ENCODE measurements at places on chromosomes 6 and 20.

DNA sequence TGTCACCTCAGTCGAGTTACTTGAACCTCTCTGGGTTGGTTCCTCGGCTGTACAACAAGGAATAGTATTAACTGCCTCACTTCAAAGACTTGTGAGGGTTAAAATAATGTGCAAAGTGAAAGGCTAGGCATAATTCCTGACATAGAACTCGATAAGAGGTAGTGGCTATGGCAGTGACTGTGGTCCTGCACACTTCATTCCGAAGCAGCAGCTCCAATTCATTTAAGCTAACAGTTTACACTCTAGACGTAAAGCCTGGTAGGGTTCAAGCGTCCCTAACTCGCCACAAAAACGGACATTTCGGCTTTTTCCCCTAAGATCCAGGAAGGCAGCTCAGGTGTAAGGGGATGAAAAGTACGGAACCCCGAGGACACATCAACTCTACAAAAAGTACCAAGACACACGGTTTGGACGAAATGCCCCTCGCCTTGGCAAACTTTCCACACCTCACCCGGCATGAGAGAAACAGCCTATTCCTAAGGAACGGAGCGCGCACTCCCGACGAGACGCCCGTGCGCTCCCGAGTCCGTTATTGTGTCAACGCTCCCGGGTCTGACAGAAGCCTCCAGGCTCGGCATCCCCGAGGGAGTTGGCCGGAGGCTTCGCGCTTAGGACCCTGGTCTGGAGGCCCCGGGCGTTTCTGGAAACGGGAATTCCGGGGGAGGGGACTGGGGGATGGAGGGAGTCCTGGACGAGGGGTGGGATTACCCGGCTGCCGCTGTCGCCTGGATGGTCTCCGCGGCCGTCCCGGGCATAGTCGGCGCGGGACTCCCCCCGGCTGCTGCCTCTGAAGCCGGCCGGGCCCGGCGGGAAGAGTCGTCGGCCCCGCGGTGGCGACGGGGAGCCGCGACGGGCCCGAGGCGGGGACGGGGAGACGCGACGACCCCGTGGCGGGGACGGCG lies 937 bp downstream of the ZNF318 start:
- no peak for DNase-seq

DNA sequence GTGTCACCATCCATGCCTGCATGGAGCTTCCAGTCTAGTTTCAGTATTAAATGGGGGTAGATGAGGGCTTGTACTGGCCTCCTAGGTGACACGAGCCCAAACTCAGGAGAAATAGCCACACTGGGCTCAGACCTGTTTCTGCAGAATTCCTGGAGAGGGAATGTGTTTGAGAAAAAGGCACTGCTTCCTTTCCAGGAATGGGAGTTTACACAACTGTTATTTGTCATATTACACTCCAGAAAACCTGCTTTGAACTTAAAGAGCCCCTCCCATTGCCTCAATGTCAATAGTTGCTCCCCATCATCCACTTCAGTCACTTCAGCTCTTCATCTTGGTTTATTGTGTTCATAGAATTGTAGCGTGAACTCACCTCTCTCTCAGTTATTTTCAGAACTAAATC lies 151.5 kb downstream of the CFAP61 start:
- DNase-seq: no peak

DNA sequence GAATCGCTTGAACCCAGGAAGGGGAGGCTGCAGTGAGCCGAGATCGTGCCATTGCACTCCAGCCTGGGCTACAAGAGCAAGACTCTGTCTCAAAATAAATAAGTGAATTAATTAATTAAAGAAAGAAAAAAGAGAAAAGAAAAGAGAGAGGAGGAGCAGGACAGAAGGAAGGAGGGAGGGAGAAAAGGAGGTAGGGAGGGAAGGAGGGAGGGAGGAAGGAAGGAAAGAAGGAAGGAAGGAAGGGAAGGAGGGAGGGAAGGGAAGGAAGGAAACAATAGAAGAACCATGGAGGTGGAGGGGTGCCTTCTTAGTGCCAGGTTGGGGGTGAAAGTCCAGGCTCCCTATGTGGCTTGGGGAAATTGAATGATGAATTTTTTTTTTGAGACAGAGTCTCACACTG lies 6.5 kb upstream of the AHCY start:
- no peak for DNase-seq

DNA sequence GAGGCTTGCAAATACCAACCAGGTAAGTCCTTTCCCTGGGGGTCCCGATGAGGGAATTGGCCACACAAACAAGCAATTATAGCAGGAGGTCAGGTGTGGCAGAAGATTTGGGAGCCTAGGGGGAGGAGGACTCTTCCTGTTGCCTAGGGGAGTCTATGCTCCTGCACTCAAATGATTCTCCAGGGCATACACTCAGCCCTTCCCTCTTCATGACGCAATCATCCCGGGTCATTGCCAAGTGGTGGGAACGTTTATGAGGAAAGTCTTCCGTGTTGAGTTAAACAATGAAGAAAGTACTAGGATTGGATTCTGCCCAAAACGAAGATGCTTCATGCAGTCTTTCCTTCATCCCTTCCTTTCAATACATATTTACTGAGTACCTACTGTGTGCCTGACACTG lies 186.5 kb upstream of the TSHZ2 start:
- DNase-seq: no peak

- no peak for DNase-seq
These were observed 86.4 kb downstream of the ATXN1 start for GRCh38 chr6:16674801-16675392.

DNA sequence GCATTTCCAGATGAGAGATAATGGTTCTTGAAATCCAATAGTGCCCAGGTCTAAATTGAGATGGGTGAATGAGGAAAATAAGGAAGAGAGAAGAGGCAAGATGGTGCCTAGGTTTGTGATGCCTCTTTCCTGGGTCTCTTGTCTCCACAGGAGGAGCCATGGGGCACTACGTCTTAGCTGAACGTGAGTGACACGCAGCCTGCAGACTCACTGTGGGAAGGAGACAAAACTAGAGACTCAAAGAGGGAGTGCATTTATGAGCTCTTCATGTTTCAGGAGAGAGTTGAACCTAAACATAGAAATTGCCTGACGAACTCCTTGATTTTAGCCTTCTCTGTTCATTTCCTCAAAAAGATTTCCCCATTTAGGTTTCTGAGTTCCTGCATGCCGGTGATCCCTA lies 6.8 kb downstream of the HFE start:
- DNase-seq: no peak

DNA sequence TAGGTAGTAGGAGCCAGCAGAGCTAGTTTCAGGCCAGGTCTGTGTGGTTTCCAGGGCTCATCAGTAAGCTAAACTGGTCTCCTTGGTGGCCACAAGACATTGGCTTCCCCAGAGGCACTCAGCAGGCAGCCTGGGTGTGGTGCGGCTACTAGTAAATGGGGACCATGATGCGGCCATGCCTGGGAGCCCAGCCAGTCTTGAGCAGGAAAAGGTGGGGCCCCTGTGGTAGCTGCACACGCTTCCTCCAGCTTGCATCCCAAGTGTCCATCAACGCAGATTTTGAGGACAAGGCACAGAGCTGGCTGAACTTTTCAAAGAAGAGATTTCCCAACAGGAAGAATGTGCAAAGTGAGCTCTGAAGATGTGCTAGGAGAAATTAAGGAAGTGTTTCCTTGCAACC lies 107.4 kb upstream of the NAA20 start:
- no peak for DNase-seq

DNA sequence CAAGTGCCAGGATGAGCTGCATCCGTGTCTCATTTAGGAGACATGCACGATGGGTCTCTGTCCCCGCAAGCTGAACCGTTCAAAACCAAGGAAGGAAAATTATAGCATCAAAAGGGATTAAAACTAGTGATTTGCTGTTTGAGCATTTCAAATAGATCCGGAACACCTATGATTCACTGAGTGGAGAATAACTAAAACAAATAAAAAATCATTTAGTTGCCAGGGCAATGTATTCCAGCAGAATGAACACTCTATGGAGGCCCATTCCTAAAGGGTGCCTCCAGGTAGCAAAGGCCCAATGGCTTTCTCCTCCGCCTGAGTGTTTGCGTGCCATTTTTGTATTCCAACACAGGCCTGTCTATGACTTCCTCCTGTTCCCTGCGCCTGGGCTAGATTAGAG lies 354.8 kb downstream of the ZFAND3 start:
- no peak for DNase-seq

GRCh38 chr20:19885594-19885938 lies 127.5 kb downstream of the RIN2 start:
- no peak for DNase-seq

DNA sequence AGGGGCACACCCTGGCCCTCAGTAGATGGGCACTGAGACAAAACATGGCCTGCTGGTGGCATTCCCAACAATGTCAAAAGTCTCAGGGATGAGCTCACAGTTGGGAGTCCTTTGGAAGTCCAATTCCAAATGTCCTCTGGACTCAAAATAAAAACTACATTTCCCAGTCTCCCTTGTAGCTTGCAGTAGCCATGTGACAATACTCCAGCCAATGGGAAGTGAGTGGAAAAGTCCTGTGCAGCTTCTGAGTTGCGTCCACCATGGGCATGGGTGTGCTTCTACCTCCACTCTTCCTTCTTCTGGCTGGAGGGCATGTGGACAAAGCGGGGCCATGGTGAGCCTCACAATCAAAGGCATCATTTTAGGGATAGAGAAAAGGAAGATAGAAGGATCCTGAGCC lies 5.8 kb upstream of the ADAM33 start:
- no peak for DNase-seq

GRCh38 chr6:155215906-155216305 lies 47.9 kb upstream of the CLDN20 start:
- no peak for DNase-seq

DNA sequence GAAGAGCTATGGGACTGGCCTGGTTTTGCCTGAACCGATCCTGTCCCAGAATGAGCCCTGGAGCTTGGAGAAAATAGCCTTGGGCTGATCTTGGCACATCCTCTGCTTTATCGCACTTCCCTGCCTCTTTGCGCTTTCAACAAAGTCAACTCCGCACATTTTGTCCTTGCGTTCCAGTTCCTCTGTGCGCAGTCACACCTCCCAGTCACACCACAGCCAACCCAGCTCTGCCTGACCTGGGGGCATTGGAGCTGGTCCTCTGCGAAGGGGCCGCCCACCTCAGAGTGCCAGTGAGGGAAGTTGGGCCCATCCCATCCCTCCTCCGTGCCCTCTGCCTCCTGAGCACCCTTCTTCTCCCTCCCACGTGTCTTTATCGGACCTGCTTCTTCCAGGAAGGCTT lies 16.9 kb upstream of the UQCC2 start:
- DNase-seq: no peak

DNA sequence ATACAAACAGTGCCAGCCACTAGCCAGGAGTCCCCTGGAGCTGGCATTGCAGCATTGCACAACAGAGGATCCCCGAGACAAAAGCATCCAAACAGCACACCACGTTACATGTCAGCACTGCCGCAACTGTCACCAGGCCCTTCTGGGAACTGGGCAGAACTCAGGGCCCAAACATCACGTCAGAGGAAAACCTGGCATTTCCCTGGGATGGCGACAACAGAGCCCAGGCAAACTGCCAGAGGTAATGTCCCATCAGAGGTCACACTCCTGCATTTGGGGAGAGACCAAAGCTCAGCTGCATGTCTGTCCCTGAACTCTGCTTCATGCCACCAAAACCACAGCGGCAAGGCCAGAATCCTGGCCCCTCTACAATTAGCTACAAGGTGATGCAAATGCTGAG lies 36.3 kb downstream of the PPP1R3G start:
- DNase-seq: no peak

DNA sequence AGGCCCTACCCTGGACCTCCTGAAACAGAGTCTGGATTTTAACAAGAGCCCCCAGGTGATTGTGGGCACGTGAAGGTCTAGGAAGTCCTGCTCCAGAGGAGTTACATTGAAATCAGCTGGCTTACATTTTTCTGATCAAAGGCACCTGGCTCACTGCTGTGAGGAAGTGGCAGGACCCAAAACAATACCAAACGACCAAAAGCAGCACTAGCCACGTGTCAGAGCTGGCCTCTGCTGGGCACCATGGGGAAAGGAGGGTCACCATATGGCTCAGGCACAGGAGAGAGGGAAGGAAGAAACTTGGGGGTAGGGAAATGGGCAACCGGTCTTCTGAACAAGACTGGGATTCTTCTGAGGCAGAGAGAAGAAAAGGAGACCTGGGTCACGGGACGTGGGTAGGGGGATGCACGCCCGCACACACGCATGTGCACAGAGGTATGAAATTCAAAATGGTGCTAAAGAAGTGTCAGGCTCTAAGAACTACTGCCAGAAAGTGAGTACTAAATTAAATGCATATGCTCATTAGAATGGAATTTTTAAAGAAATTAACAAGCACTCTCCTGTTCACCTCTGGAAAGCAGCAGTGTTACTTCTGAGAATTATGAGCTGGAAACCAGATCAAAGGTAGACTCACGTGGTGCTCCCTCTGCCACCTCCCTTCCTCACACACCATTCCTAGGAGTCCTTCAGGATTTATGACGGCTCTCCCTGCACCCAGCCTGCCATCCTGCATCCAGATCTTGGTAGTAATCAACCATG lies 113.6 kb downstream of the TRERF1 start:
- DNase-seq: no peak

DNA sequence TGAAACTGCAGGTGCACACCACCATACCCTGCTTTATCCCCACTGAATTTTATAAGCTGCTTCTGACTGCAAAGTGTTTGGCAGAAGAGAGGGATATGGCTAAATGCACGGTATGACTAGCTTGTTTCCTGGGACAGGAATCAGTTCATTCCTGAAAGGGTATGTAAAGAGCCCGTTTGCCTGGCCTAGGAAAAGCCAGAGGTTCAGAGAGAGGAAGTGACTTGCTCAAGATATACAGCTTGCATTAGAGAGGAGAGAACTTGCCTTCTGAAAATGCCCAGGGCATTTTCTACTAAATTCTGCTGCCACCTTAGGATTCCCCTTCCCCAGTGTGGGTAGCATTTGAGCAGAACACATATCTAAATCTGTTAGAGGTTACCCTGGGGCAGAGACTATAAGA lies 683 bp upstream of the GCNT2 start:
- DNase-seq: no peak

DNA sequence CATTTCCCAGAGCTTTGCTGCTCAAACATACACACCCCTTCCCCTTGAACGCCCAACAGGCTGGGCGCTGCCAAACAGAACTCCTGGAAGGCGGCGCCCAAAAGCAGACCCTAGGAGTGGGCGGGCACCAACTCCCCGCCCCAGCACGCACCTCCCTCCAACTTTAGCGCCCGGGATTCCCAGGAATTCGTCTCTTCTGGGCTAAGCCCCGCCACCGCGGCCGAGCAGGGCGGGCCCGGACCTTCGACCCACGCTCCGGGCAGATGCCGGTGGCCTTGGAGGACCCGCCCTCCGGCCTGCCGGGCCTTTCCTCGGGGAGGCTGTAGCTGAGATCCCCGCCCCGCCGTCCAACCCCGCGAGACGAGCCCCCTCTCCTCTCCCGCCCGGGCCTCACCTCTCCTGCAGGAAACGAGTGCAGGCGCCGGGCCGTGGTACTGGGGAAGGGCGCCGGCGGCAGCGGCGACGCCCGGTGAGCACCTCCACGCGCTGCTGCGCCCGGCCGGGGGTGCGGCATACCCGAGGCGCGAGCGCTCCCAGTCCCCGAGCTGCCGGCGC lies 659 bp downstream of the MCUR1 start:
- DNase-seq: peak; percentile 80

DNA sequence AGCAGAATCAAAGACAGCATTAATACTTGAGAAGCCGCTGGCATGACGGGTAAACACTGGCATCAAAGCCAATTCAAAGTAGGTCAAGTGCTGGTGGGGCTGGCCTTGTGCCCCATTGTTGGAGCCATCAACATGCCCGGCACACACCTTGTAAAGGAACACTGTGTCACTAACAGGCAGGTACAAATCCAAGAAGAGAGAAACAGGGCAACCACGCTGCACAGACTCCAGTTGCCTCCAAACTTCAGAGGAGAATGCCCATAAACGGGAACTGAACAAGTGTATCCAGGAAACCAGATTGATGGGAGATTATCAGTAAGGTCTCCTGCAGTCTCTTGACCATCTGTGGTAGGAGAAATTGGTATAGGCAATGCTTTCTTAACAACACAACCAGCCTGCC lies 127.0 kb upstream of the STXBP5 start:
- DNase-seq: no peak

All from NT2/D1 (cell line).